Activated CD4-positive, alpha-beta T cell treated with anti-CD3 and anti-CD28 coated beads for 48 hours (primary cell): ENCODE measurements at places on chromosomes 4 and X.
A peak's percentile ranks its signal among the peaks of the same experiment; 100 is the strongest.

- DNase-seq, result peak; percentile 35
Observed at GRCh38 chr4:48546336-48546735, 56.3 kb downstream of the ZAR1 start.

DNA sequence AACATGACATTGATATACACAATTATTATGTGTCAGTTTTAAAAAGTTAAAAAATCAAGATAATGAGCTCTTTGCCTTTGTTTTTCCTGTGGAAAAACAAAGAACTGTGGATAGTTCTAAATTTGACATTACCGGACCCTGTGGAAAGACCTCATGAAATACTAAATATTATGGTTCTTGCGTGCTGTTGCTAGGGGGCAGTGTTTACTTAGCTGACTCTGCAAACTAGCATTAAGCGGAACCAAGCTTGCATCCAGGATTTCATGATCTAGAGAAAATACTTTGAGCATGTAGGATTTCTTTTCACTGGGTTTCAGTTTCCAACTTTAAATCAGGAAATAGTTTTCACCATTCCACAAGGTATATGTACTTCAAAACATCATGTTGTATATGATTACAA, 33.6 kb downstream of the CLCN4 start:
- DNase-seq, result no peak

- no peak for DNase-seq
Observed at GRCh38 chr4:182235021-182235795, 8.0 kb upstream of the TENM3 start.

- no peak for DNase-seq
Observed at GRCh38 chrX:10399043-10399741, 221.2 kb downstream of the MID1 start.

GRCh38 chrX:19532709-19533108, 17.4 kb upstream of the MAP3K15 start:
- no peak for DNase-seq

DNA sequence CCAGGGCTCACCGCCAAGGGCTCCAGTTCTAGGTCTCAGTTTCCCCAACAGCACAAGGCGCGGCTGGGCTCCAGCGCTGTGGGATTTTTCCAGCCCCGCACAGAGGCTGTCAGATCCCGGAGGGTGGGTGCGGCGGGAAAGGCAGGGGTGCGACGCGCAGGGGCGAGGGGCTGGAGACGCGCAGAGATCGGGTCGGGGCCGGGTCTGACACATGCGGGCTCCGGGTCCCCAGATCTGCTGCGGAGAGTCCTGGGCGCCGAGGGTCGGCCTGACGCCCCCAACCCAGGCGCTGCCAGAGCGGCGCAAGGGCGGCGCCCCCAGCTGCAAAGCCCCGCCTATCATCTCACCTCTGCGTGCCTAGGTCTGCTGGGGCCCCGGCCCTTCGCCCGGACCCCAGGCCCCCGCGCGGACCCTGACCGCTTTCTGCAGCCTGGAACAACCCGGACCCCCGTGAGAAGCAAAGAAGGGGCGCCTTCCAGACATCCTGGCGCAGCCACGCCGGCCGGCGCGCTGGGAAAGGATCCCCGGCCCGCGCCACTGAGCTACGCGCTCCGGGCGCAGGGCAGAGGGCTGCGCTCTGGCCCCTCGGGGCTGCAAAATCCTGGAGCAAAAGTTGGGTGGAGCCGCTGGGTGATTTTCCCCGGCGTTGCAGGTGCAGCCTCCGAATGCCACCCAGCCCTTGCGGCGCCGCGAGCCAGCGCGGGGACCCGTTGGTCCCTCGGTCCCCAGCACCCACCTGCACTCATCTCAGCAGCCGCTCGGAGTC, 486 bp downstream of the ABLIM2 start:
- DNase-seq, result no peak

DNA sequence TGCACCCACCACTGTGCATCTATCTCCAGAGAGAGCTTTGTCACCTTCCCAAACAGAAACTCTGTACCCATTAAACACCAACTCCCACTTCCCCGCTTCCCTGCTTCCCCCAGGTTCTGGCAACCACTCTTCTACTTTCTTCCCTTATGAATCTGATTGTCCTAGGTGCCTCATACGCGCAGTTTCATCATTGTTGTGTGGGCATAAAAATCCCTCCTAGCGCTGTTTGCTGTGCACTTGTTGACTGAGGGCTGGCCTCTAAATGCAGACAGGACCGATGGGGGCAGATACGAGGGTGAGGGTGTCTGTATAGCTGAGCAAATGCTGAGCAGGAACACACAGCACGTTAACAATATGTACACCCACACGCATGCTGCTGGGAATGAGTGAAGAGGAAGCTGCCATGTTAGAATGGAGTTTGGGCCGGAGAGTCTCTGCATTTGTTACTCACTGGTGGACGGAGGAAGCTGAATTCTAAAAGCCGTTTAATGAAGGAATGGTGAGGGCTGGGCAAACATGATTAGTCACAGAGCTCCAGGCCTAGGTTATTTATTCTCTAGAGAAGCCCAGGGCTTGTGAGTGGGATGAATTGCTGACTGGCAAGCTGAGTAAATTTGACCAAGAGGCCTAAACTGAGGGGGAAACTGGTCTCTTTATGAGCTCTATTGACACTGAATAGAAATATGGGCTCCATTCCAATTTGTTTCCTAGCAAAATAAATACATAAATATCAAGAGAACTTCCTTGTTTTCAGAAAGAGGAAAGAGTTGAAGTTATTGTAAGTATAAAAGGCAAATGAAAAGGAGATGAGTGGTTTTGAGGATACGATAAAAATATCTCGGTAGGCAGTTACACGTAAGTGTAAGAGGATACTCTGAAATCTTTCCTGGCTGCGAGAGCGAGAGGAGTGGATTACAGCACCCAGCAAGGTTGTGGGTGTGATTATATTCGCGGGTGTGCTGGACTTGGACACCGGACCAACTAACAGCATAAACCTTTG, 95.9 kb upstream of the RPS6KA3 start:
- DNase-seq, result no peak

DNA sequence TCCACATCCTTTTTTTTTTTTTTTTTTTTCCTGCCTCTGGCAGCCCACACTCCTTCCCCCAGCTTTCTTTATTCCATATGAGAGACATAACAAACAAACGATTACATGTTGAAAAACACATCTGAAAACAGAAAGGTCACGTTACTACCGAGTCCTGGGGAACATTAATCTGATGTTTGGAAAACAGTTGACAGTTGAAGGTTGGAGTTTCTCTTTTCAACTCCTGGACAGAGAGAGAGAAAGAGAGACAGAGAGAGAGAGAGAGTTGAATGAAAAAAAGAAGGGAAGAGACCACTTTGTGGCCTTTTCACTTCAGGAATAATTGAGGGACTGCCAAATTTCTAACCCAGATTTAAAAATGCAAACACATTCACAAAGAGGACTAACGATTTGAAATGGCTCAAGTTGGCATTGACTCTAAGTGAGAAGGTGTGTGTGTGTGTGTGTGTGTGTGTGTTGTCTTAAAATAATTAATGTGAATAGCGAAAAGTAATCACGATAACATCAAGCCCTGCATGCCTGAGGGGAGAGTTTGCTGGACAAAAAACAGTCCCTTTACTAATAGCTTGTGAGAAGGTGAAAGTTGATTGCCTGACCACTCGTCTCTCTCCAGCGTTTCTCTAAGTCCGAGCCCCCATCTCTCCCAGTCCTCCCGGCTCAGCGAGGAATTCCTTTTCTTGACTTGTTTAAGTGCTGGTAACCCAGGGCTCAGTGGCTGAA, 67.3 kb downstream of the FBXO8 start:
- no peak for DNase-seq
